ENCODE measurements at places on chromosomes 5 and 9. TPM values are rescaled to one million over a fixed set of nuclear protein-coding genes. Genes with fewer than 3 reads are reported as not detected.

The EFCAB9 gene
- 0.09 TPM for total RNA-seq

The WNT8A gene
- total RNA-seq = not detected

The IL5 gene
- not detected for total RNA-seq

The GAS1 gene
- 86.5 TPM for total RNA-seq

The PCDHAC2 gene
- 1.9 TPM for total RNA-seq

The CCDC69 gene
- 61.4 TPM for total RNA-seq

The DOCK8 gene
- 3.2 TPM for total RNA-seq

The HAUS6 gene
- 10.9 TPM for total RNA-seq
